ENCODE measurements at places on chromosomes 2 and 18. TPM values are rescaled to one million over a fixed set of nuclear protein-coding genes. Genes with fewer than 3 reads are reported as not detected.

- DNase-seq = no peak
Measured at GRCh38 chr2:184904991-184905390, 306.7 kb downstream of the ZNF804A start.

GRCh38 chr2:234701841-234702240, 205.0 kb upstream of the ARL4C start:
- no peak for DNase-seq

- no peak for DNase-seq
Measured at GRCh38 chr2:161876416-161876815, 197.6 kb downstream of the DPP4 start.

DNA sequence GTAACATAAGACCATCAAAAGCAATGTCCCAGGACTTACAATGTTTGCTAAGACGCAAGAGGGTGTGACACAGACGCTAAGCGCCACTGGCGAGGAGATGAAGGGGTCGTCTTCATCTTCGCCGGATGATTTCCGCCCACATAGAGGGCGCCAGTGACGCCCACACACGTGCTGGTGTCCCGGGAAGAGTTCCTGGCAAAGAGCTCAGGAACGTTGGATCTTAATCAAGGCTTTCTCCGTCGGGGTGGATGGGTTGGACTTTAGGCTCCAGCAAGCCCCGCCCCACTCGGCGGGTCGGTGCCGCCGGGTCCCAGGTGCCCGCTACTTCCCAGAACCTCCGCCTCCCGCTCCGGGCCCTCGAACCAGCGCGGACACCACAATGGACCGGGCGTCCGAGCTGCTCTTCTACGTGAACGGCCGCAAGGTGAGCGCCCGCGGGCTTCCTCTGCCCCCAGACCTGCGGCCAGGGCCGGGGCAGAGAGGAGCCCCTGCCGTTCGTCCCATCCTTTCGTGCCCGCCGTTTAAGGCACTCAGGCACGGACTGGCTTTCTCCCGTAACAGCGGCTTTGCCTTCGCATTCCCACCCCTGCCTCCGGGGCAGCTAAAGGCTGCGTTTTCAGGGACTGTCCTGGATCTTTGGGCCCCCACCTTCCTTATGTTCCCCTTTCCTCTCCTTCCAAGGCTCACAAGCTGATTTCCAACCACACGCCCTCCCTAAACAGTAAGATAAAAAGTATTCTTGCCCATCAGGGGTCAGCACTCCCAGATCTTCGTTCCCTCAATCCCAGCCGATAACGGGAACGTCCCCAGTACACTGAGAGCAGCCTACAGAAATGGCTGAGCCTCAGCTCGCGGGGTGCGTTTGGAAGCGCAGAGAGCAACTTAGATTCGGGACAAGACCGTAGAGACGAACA, at the start of gene AOX1:
Gene AOX1 (plus strand): TSS at position 285 of the 914 bp plus-strand sequence. CDS start 95 bp downstream, at position 380.
- DNase-seq = peak; percentile 34

DNA sequence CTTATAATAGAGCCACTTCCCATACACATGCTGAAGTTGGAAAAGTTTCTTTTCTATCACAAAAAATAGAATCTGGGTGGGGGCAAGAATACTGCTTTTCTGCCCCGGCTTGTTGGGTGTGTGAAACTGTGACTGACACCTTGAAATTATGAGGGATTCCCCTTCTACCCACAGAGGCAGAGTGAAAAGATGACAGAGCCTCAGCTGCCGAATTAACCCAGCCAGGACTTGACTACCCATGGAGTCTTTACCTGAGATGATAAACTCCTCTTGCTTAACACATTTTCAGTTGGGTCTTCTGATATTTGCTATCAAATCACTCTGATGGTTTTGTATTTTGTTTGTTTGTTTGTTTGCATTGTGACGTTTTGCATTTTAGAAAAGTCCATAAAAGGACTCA, 66.0 kb upstream of the PMAIP1 start:
- no peak for DNase-seq

GRCh38 chr2:39755466-39755865, 23.6 kb downstream of the THUMPD2 start:
- no peak for DNase-seq

TSPYL6 gene
- total RNA-seq = not detected

GRCh38 chr2:79820281-79820680, 307.4 kb downstream of the CTNNA2 start:
- no peak for DNase-seq

PID1 gene
- 0.24 TPM for total RNA-seq

DNA sequence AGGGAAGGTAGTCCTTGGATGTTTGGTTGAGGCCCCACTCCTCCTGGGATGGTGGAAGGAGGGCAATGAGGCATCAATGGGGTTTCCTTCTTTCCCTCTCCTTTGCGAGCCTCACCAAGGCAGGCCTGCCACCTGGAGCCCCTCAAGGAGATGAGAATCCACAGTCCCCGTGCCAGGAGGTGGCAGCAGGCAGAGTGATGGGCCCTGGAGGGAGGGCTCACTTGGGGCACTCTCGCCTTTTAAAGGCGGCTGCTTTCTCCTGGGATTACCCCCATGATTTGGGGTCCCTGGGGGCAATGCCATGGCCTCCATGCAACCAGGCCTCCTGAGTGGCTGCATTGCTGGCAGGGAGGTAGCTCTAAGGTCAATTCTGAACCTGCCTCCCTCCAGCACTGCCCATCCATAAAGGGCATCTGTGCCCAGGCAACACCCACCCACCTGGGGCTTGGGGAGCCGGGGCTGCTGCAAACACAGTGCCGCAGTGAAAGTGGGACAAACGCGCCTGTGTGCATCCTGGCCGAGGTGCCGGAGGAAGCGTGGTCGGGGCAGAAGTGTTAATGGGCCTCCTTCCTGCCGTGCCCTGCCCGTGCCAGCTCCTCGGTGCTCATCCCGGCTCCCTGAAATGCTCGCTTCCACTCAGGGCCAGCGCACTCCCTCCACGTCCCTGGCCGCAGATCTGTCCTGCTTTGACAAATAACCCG, 55.9 kb downstream of the ZFP36L2 start:
- DNase-seq = no peak

DNA sequence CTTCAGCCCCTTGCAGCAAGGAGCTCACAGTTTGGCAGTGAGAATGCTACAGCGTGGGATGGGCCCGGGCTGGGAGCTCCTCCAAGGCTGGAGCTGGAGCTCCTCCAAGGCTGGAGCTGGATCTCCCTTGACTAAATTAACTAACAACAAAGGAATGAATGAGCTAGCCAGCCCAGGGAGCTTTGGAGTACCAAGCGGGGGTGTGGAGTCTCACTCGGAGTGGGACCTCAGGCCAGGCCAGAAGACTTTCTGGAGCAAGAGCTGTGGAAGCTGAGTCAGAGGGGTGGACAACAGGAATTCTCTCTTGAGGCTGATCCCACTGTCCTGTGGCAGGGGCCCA, 244.7 kb upstream of the HS6ST1 start:
- no peak for DNase-seq

GRCh38 chr2:26521054-26521912, 43.4 kb upstream of the OTOF start:
- DNase-seq = peak; percentile 67

DNA sequence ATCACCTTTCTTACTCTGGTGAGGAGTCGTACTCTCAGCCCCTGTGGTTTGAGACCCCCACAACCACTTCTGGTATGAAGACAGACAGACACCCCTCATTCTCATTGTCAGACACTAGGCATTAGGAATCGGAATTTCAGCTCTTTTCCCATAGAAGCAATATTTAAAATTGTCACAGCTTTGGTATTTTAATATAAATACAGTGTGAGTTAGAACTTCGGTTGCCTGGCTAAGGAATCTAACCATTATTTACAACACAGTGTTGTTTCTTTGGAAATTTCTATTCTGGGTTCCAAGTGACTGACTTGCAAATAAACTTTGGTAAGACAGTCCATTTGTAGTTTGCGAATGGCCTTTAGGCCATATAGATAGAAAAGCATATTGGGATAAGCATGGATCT, 318.1 kb downstream of the PARD3B start:
- DNase-seq = no peak

DNA sequence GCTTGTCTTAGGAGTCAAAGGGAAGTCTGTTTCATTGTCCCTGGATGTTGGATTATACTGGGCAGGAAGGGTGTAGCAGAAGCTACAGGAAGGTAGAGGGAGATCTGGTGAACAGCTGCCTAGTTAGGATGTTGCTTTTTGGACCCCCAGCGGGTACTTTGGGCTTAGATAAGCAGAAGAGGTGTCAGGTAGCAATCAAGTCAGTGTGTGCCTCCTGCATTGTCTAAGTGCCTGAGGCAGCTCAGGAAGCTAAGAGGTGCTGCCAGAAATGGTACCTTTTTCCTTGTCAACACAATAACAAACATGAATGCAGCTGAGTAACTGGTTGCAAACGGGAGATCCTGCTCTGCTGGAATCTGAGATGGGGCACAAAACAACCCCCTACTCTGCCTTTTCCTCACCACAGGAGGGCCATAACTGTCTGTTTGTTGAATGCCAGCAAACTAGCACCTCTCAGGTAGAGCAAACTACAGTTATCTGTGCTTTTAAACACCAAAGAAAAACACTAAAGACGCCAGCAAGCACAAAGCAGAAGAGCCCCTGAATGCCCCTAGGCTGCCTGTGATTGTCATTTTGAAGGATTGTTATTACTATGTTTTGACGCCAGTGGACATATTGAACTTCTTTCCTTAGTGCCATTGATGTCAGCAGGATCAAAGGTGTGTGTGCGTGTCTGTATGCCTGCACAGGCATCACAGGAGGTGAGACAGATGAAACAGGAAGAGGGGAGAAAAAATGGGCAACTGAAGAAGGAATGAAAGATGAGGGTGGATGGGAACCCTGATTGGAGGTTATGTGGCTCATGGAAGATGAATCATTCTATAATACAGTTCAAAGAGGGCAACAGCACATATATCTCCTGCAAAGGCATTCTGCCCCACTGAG, 151.4 kb downstream of the ETAA1 start:
- no peak for DNase-seq

- no peak for DNase-seq
Measured at GRCh38 chr18:60693426-60693825, 320.9 kb upstream of the MC4R start.

DNA sequence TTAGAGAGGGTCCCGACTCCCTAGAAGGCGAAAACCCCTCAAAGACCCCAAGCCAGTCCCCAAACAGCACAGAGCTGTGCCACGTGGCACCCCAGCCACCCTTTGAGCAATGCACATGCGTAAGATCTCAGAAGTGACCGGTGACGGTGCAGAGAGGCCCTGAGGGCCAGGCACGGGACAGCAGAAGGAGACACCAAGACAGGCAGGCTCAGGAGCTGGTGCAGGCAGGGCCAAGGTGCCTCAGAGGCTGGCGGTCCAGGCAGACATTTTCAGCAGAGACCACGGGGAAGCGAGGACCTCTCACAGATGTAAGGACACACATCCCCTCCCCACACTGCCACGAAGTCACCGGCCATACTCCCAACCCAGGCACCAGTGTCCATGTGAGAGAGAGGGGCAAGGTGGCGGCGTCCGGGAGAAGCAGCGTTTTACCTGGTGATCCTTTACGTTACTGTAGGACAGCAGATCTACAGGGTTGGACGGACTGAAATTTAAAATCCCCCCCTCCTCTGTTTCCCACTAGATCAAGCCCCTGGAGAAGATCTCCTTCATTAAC, 2.0 kb upstream of the RAB17 start:
- DNase-seq = no peak

DNA sequence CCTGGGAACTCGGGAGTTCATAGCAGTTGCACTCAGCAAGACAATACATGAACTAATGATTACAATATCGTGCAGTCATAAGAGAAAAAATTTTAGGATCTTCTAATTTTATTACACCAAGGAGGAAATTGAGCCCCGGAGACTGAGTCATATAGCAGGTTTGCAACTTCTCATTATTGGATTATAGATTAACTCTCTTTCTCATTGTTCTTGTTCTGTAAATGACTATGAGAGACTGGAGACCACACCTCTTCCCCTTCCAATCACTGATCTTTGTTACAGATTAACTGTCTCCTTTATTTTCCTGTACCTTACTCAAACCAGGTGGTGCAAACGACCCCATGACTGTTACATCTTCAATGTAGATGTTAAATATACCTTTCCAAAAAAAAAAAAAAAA, 435.8 kb upstream of the DDX18 start:
- DNase-seq = peak; percentile 32

DNA sequence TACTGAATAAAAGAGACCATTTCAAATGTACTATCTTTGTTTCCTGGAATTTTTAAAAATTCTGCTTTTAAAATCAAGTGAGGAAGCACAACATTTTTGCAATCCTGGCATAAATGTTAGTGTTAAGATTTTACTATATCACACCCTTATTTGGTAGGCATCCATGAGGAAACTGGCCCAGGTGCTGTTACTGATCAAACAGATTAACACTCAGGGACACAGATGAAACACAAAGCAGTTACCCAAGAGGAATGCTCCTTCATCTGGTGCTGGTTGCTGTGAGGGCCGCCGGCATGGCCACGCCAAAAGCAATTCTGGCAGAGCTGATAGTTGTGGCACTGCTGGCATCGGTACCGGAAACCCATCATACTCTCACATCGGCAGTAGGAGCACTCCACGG, 96.8 kb downstream of the DTNB start:
- DNase-seq = no peak

GKN1 gene
- total RNA-seq = not detected

- no peak for DNase-seq
Measured at GRCh38 chr2:170047331-170048065, 130.4 kb upstream of the MYO3B start.

COBLL1 gene
- total RNA-seq = 56.9 TPM

- DNase-seq = peak; percentile 5
Measured at GRCh38 chr2:218607436-218608115, at the start of gene PLCD4. Gene PLCD4, plus strand, starts transcription at chr2:218607899. Its CDS starts 7,841 bp downstream, at chr2:218615740.

SULT1C2 gene
- total RNA-seq = 2.0 TPM

GRCh38 chr2:9319338-9319715, 104.0 kb downstream of the ITGB1BP1 start:
- no peak for DNase-seq

LOXL3 gene
- 1.2 TPM for total RNA-seq

DNA sequence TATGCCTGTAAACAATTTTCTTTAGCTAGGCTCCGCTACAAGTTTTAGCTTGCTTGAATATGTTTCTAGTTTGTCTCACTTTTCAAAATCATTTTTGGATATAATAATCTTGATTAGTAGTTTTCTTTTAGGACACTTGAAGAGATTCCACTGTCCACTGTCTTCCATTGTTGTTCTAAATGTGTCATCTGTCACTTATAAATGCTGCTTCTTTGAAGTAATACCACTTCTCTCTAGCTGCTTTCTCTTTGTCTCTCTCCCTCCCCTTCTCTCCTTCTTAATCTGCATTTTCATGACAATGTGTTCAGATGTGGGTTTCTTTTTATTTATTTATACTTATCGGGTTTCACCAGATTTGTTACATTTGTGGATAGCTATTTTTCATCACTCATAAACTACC, 73.7 kb upstream of the DPP10 start:
- no peak for DNase-seq

GRCh38 chr2:239588451-239589269, 187.8 kb upstream of the HDAC4 start:
- no peak for DNase-seq

GRCh38 chr2:129754831-129755230, 224.6 kb upstream of the RAB6C start:
- no peak for DNase-seq

Data from Calu3 (cell line).